ENCODE measurements at places on chromosomes 16 and 17. TPM values are rescaled to one million over a fixed set of nuclear protein-coding genes. Genes with fewer than 3 reads are reported as not detected.

- DNase-seq, result no peak
Observed at GRCh38 chr17:44969144-44969780, 1.2 kb upstream of the C1QL1 start.

GRCh38 chr16:56295059-56295665, 103.9 kb downstream of the GNAO1 start:
- DNase-seq, result no peak

PNMT gene
- 0.39 TPM for polyA plus RNA-seq

CRYM gene
- not detected for polyA plus RNA-seq

DNA sequence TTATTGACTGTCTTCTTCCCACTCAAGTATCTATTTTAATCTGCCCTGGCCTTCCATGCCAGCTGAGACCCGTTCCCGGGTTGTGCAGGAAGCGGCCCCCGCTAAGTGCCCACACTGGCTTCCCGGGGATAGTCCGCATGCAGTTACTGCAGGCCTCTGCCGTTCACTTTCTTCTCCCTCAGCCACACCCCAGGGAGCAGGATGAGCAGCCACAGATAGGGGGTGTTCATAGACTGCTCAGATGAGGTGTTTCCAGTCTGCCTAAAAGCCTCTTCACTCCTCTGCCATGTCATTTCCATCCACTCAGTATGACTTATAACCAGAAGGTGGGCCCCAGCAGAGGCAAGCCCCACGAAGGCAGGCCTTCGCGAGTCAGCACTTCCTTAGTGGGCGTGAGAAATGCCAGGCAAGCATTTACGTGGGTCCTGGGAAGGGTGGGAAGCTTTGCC, 7.7 kb downstream of the MED9 start:
- DNase-seq, result no peak

DNA sequence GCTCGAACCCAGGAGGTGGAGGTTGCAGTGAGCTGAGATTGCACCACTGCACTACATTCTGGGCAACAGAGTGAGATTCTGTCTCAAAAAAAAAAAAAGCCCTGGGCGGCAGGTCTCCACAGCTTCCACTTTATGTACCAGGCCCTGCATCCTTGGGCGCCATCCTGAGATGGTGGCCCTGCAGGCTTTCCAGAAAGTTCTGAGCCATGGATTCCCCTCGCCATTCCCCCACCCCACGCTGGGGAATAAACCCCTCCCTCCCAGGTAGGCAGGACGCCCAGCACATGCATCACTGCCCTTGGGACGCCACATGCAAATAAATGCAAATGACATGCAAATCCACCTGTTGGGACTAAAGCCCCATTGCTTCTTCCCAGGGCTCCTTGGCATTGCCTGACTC, 13.8 kb upstream of the ZNF469 start:
- DNase-seq, result no peak

DNA sequence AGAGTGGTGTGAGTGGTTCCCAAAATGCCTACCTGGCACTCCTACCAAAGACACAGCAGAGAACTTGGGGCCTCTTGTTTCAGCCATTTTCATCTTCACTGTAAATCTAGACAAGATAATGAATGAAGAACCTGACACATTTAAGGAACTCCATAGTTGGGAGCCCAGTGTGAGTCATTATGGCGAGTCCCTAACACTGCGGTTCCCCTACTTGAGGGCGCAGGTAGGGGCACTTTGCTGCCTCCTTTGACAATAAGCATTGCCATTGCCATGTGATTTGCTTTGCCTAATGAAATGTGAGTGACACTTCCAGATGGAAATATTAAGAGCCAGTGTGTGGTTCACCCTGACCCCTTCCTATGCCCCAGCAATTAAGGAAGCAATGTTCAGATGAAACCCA, 517.6 kb downstream of the MAF start:
- no peak for DNase-seq

DNA sequence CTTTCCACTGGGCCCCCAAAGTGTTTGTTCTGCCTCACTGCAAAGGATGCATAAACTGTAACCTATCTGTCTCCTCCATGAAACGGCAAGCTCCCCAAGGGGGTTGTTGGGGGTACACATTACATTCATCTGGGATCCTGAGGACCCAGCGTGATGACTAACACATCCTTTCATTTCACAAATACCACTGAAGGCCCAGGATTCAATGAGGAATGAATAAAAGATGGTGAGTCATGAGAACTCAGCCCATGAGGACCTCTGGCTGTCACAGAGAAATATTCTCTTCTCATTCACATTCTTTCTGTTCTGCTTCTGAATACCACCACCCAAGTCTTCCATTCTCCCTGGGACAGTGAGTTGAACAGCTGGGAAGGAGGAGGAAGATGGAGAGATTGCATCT, 149.8 kb downstream of the RBFOX3 start:
- DNase-seq, result no peak

Measured in CD8-positive, alpha-beta memory T cell (primary cell).